Suprapubic skin (tissue), 4 donors: ENCODE measurements at places on chromosomes 5 and 9.

DNA sequence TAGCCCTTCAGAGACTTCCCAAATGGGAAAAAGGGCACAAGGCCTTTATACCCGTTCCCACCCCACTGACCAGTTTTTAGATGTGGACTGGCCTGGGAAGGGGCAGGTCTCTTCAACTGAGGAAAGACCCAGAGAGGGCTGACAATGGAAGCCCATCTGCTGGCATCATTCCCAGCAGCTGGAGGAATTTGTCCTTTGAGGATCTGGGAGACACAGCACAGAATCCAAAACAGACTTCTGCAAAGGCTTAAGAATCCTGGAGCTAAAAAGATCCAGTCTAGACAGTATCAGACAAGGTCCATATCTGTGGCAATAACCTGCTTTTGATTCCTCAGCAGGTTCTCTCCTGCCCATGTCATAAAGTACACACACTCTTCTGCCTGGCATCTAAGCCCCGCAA, 329.2 kb downstream of the TMEM167A start:
- H3K27ac ChIP-seq, result no peak overlapping the region
- no peaks in the 10 kb centered on the region for H3K27me3 ChIP-seq
- no peak overlapping the region for H3K4me3 ChIP-seq
- H3K4me1 ChIP-seq, result no peaks in the 10 kb centered on the region

DNA sequence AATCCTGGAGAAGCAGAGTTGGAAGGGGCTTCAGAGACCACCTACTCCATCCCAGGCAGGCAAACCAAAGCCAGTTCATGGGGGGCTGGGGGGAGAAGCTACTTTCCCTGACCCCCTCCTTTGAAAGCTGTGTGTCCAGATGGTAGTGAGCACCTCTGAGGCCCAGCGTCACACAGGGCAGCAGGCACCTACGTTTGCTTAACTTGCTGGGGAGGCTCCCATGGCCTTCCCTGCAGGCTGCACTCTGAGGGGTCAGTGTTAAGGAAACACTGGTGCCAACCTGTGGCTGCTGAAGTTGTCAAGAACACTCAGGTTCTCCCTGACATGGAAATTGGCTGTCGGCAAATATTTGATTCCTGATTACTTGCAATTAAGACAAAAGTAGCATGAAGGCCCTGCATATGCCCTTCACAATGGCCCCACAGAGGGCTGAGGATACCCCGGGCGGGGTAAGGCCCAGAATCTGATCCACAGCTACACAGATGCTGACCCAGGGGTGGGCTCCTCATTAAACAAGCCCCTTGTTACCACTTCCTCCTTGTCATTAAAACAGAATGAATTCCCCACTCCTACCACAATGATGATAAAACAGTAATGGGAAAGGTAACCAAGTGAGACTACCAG, 208.5 kb downstream of the FSTL4 start:
- H3K4me3 ChIP-seq, result no peak overlapping the region
- no peaks in the 10 kb centered on the region for H3K36me3 ChIP-seq
- H3K4me1 ChIP-seq, result no peaks in the 10 kb centered on the region
- H3K27me3 ChIP-seq, result no peaks in the 10 kb centered on the region

DNA sequence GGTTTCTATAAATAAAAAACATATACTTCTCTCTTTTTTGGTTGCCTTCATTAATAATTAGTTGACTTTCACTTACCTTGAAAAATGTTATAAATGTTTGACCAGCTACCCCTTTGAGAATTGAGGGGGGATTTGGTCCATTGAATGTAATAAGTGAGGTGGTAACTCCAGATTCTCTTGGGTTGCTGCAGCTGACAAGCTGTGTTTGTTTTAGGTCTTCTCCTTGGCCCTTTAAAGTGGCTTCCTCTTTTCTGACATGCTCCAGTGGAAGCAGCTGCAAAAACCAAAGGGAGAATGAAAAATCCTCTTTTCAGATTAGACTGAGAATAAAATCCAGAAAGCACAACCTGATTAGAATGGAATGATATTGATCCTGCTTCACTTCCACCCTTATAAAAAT, 410.5 kb downstream of the TMEM38B start:
- DNase-seq, result no peak
- H3K36me3 ChIP-seq, result no peaks in the 10 kb centered on the region
- H3K27ac ChIP-seq, result no peak overlapping the region
- H3K27me3 ChIP-seq, result no peaks in the 10 kb centered on the region
- no peaks in the 10 kb centered on the region for H3K4me1 ChIP-seq
- no peak overlapping the region for H3K4me3 ChIP-seq

- H3K4me3 ChIP-seq, result no peak overlapping the region
- no peaks in the 10 kb centered on the region for H3K36me3 ChIP-seq
- peak overlapping the region; percentile 76 for H3K27ac ChIP-seq
Observed at GRCh38 chr5:67774786-67775185, 440.8 kb upstream of the PIK3R1 start.

- H3K27ac ChIP-seq, result no peak overlapping the region
- H3K4me1 ChIP-seq, result no peaks in the 10 kb centered on the region
- H3K4me3 ChIP-seq, result no peak overlapping the region
- H3K27me3 ChIP-seq, result no peaks in the 10 kb centered on the region
- H3K36me3 ChIP-seq, result peaks cover 28% of the 10 kb centered on the region
Observed at GRCh38 chr9:86262492-86262891, 3.0 kb upstream of the C9orf153 start.

GRCh38 chr9:34177593-34178435, 1.0 kb upstream of the UBAP1 start:
- H3K27me3 ChIP-seq, result no peaks in the 10 kb centered on the region
- peak overlapping the region; percentile 87 for H3K4me3 ChIP-seq
- peak; percentile 35 for DNase-seq
- no peak overlapping the region for H3K27ac ChIP-seq
- H3K36me3 ChIP-seq, result no peaks in the 10 kb centered on the region

- no peaks in the 10 kb centered on the region for H3K36me3 ChIP-seq
- no peaks in the 10 kb centered on the region for H3K4me1 ChIP-seq
- no peak for DNase-seq
- H3K4me3 ChIP-seq, result no peak overlapping the region
- H3K27me3 ChIP-seq, result no peaks in the 10 kb centered on the region
- no peak overlapping the region for H3K27ac ChIP-seq
Observed at GRCh38 chr5:123626051-123626450, 114.1 kb downstream of the CSNK1G3 start.

DNA sequence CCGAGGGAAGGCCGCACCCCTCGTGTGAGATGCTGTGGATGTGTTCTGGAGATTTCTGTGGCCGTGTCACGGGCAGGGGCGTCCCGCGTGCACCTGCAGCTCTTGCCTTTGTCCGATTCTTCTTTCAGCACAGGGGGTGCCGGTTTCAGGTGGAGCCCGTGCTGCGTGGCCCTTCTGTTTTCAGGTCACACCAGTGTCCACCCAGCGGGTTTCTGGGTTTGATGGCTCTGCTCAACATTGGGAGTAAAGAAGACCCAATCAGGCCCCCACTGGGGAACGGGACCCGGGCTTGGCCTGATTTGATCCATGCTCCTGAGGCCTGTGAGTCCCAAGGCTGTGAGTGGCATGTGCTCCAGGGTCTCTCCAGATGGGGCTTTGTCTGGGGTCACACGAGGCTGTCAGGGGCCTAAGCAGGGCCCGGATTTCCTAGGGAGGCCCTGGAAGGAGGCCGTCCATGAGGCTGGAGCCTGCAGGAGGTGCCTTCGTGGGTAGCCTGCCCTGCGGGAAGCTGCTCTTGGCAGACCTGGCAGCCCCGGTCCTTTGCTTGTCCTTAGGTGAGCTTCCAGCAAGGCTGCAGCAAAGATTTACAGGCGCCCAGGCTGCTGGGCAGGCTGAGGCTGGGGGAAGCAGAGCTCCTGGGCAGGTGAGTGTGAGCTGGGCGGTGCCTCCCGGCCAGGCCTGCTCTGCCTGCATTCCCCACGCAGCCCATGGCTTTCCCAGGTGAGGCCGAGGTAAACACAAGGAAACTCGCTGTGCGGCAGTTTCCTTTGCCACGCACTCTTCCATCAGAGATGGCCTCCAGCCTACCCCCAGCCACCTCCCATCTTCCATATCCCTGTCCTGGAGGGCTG, 12.8 kb downstream of the MRPL36 start:
- peak; percentile 55 for DNase-seq
- peaks cover 2% of the 10 kb centered on the region for H3K4me1 ChIP-seq
- no peaks in the 10 kb centered on the region for H3K36me3 ChIP-seq

DNA sequence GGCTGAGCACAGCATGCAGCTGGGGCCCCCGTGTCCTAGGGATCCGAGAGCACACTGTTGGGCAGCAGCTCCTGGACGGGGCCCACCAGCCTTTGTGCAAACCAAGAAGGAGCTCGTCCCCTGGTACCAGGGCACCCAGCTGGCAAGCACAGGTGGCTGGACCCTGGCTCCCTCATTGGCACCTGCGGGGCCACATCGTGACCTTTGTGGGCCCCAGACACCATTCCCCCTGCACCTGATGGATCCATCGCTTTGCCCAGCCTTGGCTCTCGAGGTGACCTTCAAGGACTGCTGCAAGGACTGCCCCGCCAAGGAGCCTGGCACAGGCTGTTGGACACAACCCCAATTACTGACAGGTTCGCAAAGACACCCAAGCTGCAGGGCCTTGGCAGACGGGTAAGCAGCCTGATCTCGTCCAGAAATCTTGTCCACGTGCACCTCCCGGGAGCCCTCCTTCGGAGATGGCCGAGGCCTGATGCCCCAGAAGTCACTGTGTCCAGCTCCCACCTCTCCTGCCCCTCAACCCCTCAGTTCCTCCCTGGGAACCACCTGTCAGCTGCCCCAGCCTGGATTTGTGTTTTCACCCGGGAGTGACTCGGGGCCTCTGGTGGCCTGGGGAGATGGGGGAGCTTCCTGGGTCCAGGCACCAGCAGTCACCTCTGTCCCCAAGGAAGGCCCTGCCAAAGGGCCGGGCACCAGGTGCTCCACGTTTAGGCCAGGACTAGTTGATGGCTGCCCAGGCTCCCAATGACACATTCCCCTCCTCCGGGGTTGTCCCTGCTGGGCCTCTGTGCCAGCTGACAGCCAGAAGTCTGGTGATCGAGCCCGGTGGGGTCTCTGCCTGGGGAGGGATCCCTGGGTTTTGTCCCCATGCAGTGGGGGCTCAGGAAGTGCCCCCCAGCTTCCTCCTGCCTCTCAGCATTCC, 137.1 kb upstream of the PPP1R26 start:
- no peaks in the 10 kb centered on the region for H3K4me1 ChIP-seq
- no peak overlapping the region for H3K27ac ChIP-seq
- peaks cover 87% of the 10 kb centered on the region for H3K27me3 ChIP-seq
- peak; percentile 49 for DNase-seq
- H3K36me3 ChIP-seq, result no peaks in the 10 kb centered on the region

GRCh38 chr5:68134669-68135313, 80.8 kb upstream of the PIK3R1 start:
- H3K4me3 ChIP-seq, result no peak overlapping the region
- H3K4me1 ChIP-seq, result peaks cover 3% of the 10 kb centered on the region
- no peaks in the 10 kb centered on the region for H3K36me3 ChIP-seq

DNA sequence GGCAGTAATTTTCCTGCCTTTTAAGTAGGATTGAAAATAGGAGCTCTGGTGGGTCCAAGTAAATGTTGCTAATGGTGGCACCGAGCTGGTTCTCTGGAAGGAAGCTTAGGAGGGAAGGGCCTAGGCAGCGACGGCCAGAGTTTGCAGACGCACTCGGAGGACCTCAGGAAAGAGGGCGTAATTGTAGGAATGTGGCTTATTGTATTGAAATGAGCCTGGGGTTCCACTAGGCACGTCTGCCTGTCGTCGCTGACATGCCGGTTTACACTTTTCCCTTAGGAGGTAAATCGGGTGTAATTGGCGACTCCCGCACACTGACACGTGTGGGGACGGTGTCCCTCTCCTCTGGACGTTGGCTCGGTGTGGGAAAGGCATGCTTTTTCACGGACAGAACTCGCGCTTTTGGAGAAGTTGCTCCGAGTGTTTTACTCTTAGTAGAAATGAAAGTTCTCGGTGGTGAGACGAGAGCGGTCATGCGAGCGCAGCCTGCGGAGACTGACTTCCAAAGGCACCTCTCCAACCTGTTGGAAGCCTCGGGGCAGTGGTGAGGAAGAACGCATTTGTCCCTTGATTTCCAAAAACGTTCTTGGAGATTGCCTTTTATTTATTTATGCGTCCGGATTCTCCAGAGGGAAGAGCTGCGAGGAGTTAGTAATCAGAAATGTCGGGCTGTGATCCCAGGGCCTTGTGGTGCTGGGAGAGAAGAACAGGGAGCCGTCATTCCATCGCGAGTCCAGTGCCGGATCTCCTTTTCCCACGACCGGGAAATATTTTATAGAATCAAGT, 1.3 kb downstream of the NR4A3 start:
- peak overlapping the region; percentile 87 for H3K4me3 ChIP-seq
- H3K27ac ChIP-seq, result no peak overlapping the region
- peaks cover 50% of the 10 kb centered on the region for H3K4me1 ChIP-seq
- no peak for DNase-seq

DNA sequence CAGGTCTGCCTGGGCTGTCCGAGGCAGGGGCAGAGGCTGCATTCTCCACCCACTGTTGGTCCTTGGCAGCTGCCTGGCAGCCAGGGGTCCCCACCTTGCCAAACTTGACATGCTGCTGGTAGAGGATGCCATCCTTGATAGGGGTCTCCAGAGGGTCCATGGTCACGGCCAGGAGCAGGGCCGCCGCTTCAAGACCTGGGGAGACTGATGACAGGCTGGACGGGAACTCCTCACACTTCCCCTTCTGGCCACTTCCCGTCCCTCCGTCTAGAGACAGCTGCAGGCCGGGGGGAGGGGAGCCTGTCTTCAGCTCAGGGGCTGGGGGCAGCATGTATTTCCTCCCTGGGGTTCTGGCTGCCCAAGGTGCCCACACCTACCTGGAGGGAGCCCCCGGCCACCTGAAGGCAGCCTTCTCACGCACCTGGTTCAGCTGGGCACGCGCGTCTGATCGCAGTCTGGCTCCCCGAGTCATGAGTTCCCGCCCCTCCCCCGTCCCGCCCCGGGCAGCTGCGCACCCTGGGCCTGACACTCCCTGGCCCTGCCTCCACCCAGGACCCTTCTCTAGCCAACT, at the start of gene DOK3:
Gene DOK3 (minus strand): TSS at position 446 of the 571 bp plus-strand sequence. CDS start 286 bp downstream, at position 160.
- H3K36me3 ChIP-seq, result peaks cover 44% of the 10 kb centered on the region
- peaks cover 4% of the 10 kb centered on the region for H3K4me1 ChIP-seq
- no peaks in the 10 kb centered on the region for H3K27me3 ChIP-seq
- DNase-seq, result no peak

DNA sequence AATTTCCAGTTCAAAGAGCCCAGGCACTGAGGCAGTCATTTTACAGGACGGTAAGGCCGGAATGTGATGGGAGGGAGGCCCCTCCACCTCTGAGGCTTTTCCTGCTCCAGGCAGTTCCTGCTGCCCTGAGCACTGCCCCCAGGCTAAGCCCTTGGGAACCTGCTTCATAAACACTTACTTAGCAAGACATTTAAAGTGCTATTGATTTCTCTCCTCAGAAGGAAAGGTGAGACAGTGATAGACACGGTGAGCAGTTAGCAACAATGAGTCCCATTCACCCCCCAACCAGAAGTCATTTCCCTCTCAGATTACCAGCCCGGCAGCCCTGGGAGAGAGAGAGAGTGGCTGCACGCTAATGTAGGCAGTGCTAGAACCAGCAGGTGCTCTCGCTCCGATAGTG, 462.5 kb downstream of the SPOCK1 start:
- no peak overlapping the region for H3K4me3 ChIP-seq
- H3K4me1 ChIP-seq, result no peaks in the 10 kb centered on the region
- no peak for DNase-seq
- no peaks in the 10 kb centered on the region for H3K27me3 ChIP-seq
- no peak overlapping the region for H3K27ac ChIP-seq

- no peak for DNase-seq
- no peaks in the 10 kb centered on the region for H3K4me1 ChIP-seq
- H3K36me3 ChIP-seq, result no peaks in the 10 kb centered on the region
- H3K27me3 ChIP-seq, result no peaks in the 10 kb centered on the region
- no peak overlapping the region for H3K4me3 ChIP-seq
Observed at GRCh38 chr9:106307670-106308069, 555.3 kb upstream of the ZNF462 start.

- H3K27ac ChIP-seq, result no peak overlapping the region
- H3K36me3 ChIP-seq, result no peaks in the 10 kb centered on the region
- peaks cover 26% of the 10 kb centered on the region for H3K4me1 ChIP-seq
- H3K4me3 ChIP-seq, result no peak overlapping the region
Observed at GRCh38 chr5:76821136-76821535, 2.3 kb downstream of the F2RL1 start.
